D341Med (cell line): ENCODE measurements at places on chromosomes 3 and 15.
A peak's percentile ranks its signal among the peaks of the same experiment; 100 is the strongest.

DNA sequence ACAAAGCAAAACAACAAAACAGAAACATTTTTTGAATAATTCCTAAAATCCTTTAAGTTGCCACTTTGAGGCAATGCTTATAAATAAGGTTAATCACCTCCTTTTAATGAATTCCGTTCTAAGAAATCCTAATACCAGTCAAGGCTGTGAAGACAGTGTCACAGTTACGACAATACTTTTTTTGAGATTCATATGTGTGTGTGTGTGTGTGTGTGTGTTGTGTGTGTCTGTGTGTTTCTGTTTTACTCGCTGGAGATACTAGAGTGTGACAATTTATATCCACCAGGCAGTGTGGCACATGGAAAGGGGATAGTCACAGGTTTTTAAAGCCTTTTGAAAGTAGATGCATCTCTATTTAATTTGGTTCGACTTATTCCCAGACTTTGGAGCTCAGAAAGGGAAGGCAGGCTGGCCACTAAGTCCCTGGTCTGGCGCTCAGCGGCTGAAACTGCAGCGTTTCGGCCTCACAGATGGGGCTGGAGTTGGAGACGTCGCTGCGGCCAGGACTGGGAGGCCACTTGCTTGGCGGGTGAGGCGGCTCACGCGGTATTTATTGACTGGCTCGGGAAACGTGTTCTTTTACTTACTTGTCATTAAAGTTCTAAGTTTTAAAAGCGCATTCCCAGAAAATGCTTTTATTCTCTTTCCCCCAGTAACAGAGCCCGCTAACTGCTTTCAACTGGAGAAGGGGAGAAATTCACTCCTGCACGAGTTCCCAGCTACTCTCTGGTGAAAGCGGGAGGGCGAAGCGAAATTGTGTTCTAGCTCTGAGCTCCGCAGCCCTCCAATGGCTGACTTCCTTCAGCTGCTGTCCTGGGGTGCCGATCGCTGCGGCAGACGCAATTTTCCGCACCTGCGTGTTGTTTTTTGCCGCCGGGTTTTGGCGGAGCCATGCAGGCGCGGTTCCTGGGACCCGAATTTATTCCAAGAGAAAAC lies 13.7 kb downstream of the ZIC1 start:
- no peak for DNase-seq

DNA sequence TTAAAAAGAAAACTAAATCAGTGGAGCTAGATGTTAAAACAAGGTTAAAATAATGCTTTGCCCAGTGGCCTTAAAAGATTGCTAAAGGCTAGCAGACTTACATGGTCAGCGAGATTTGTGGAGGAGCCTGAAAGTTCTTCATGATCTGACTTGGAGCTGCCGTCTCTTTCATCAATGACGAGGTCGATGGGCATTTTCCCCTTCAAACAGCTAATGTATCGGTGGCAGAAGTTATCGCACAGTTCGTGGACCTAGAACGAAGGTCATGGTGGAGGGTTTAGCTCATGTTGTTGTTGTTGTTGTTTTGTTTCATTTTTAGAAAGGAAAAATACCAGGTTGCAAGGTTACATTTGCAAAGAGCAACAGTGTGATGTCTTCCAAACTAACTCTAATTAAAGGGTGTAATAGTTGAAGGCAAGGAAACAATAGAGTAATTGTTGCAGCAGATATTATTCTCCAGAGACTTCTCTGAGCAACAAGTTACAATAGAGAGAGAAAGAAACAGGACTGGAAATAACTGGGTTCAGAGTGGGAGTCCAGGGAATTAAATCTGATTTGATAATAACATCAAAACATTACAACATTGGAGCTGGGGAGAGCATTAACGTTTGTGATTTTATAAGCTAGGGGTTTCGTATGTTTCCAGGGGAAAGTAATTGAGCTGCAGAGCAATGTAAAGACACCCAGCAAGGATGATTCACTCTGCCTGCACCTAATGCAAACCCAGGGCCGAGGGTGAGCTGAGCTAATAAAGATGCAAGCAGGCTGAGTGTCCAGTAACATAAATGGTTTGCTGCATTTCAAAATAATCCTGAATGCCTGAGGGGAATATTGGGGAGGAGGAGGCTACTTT lies 6.6 kb downstream of the MEIS2 start:
- no peak for DNase-seq

- DNase-seq = no peak
Observed at GRCh38 chr3:195076981-195077610, 193.9 kb downstream of the XXYLT1 start.

GRCh38 chr3:8762607-8763377 lies 6.6 kb downstream of the OXTR start:
- DNase-seq = no peak

GRCh38 chr15:50873935-50874361 lies 34.5 kb upstream of the AP4E1 start:
- no peak for DNase-seq

DNA sequence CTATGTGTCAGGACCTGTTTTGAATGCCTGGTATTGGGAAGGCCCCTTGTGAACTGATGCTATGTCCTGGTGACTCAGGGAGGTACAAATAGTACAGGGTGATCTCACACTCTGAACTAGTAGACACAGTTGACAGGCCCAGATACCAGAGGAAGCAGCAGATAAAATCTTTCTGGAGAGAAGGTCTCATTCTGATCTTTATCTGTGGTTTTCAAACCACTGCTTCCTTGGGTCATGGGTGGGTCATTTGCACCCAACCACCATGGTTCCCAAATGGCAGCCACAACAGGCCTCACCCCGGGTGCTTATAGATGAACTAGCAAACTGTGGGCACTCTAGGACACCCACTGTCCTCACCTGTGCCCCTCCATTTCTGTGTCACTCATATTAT lies 43.4 kb downstream of the PXYLP1 start:
- no peak for DNase-seq

DNA sequence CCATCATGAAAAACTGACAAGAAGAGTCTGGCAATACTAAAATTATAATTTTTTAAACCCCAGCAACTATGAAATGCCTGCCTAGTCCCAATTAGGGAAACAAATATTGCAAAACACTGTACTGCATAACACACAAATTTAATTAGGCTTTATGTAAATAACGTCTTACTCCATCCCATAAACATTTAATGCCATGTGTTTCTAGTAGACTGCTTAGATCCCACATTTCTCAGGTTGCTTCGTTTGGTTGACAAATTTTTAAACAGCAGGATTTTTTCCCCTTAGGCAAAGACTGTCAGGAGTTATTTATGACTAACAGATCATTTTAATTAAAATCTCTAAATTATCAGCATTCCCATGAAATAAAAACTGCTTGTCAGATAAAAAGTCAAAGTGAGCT lies 29.9 kb downstream of the EIF2AK4 start:
- no peak for DNase-seq

DNA sequence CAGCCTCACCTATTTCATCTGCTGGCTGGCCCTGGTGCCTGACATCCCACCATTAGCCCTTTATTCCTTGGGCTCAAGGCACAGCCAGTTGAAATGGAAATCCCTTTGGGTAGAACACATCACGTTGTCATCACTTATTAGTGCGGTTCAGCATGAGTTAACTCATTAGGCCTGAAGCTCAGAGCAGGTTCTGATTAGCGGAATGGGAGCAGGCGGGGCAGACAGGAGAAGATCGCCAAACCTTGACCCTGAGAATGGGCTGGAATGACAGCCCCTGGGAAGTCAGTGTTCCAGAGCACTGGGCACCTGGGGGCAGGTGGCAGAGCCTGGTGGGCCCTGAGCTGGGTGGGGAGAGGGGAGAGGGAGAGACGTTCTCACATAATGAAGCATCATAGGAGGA lies 5.8 kb downstream of the ITGA11 start:
- DNase-seq = no peak

DNA sequence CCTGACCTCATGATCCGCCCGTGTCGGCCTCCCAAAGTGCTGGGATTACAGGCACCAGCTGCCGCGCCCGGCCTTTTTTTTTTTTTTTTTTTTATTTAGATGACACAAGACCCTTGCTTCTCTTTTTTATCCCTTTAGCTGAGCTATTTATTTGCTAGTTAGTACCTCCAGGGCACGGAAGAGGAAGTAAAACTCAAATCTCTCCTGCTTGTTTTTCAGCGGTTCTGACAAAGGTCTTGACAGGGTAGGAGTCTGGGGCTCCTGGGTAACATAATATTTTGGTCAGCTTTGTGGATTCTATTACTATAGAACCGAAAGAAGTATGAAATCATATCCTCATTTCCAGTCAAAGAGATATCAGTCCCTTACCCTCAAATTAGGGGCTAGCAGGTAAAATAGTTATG lies 44.0 kb upstream of the ETV5 start:
- no peak for DNase-seq

- DNase-seq = no peak
Observed at GRCh38 chr15:66452971-66453580, 44.5 kb downstream of the SNAPC5 start.

DNA sequence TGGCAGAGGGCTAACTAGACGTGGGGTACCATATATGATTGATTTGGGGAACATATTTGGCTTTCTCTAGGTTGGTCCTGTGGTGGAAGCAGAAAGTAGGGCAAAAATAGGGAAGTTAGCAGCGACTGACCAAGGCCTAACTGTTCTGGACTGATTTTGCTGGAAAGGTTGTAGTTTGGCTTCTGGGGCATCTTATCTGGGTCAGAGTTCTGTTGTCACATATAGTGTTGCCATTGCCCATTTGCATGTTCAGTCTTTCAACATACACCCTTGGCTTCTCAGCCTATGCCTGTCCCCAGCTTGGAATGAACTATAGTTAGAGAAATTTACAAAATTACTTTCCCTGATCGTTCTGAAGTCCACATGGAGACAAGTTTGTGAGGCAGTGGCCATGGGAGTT lies 426.5 kb downstream of the TBC1D5 start:
- no peak for DNase-seq

GRCh38 chr15:67137951-67138848 lies 72.8 kb downstream of the SMAD3 start:
- DNase-seq = no peak

- DNase-seq = no peak
Observed at GRCh38 chr15:52221730-52222129, 30.5 kb upstream of the GNB5 start.

DNA sequence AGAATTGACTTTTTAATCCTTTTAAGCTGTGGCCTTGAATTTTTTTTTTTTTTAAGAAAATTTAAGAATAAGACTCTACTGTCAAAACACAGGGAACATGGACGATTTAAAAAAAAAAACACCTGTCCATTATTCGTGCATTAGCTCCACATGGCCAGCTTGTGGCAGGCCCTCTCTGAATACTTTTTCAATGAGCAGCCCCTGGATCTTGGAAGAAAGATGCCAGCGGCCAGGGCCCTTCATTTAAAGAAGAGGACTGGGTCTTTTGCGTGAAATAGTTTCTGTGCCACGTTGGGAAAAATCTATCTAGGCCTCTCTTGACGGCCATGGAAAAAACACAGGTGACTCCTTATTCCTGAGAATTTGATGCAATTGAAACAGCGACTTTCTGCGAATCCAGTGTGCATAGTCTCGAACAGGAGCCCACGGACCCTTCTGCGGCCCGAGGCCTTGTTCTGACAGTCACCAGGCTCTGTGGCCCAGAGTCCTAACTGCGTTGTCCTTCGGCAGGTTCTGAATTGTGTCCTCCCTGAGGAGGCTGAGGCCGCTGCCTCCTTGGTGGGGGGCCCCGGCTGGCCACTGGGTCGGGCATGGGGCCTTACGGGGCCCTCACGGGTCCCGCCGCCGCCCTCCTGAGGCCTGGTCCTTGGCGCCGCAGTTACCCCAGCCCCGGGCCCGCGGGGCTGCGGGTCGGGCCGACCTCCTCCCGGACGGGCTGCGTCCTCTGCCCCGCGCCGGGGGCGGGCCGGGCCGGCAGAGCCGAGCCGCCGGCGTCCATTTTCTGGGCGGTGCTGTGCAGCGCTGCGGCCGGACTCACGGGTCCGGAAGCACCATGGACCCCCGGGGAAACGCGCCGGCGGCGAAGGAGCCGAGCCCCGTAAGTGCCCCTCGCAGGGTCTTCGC lies 33.5 kb downstream of the ZBTB38 start:
- peak; percentile 68 for DNase-seq

- no peak for DNase-seq
Observed at GRCh38 chr15:65921780-65922179, 52.5 kb downstream of the RAB11A start.

DNA sequence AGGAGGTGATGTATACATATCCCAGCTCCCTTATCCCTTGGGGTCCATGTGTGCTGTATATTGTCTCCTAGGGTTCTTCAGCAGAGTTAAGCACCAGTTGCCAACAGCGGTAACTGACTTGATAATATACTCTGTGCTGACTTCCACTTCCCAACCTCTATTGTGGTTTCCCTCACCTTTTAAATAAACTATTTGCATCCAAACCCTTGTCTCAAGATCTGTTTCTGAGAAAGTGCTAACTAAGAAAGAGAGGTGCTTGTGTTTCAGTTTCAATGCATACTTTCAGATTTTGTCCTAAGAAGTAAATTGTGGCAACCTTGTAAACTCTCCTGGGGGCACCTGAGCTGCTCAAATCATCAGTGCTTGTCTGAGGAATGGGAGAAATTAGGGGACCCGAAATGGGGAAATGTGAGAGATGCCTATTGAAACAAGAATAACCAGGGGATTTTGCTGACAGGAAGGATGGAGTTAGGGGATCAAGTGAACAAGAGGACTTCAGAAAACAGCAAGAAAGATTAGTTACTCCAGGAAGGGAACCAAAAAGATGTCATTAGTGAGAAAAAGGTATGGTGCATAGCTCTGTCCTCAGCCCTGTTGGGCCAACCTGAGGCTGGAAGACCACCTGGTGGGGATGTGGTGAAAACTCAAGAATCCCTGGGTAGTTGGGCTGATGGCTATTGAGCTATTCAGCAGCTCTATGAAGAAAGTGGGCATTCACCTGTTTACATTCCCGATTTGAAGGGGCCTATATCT lies 50.9 kb upstream of the MRPL3 start:
- no peak for DNase-seq

- no peak for DNase-seq
Observed at GRCh38 chr3:174431717-174432116, 427.4 kb upstream of the NAALADL2 start.

DNA sequence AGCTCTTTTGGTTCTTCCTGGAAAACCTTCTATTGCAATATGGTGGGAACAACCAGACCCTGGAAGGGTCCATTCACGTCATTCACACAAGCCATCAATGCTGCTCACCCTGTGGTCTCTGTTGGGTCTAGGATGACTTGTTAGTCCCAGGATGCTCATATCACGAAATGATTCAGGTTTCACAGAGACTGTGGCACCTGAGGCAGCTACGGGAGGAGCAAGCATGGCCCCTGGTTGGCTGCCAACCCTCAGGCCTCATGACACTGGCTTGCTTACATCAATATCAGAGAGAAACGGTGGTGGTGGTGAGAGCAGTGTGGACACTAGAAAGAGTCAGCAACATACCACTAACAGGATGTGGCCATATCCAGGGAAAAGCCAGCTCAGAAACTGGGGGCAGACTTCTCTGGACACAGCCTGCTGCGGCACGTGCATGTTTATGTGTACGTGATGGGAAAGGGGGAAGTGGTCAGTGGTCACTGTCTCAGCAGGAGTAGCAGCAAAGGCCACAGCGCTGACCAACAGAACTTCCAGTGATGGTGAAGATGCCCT lies 208.9 kb upstream of the ST8SIA2 start:
- DNase-seq = no peak

DNA sequence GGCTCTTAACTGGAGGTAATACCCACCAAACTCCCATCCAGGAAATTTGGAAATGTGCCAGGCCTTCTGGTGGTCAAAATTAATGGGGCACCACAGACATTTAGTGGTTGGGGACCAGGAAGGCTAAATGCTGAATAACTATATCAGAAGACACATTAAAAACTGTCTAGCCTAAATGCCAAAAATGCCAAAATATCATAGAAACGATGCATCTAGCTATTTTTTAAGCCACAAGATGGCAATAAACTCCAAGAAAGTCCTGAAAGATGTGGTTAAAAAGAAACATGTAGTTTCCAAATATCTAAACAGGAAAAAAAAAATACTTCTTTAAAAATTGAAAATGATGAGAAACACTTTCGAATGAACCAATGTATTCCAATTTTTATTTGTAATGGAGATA lies 19.9 kb downstream of the CCDC14 start:
- DNase-seq = no peak
